ENCODE measurements at places on chromosomes 6 and 20.
A peak's percentile ranks its signal among the peaks of the same experiment; 100 is the strongest.

DNA sequence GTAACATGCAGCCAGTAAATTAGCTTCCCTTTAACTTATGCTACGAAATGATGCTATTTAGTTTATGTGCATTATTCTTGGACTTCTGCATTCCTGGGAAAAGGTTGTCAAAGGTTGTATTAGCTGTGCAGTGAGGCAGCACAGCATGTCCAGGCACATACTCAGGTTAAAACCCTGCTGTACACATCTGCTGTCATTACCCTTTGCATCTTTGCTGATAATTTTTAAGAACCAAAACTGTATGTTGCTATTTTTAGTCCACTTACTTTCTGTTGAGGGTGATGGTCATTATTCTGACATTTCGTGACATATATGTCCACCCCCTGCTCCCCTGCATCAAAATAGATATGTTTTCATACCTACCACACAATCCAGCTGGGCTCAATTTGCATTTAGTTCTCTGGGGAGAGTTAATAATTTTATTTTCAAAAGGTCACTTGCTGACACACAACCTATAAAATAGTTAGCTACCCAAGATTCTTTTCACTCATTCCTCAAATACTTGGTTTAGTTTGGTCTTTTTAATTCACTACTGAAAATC lies 142.5 kb upstream of the SPACA1 start:
- no peak for DNase-seq

DNA sequence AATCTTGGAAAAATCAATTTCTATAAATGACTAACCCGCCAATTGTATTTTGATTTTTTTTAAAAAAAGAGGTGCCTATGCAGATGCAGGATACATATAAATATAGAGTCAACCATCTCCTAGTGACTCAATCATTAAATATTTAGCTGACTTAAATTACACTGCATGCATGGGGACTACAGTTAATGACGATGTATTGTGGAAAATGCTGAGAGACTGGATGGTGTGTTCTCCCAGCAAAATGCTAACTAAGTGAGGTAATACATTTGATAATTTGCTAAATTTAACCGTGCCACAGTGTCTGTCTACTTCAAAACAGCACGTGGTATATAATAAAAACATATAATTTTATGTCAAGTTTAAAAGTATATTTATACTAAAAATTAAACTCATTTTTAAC lies 341.6 kb downstream of the PRKN start:
- no peak for DNase-seq

DNA sequence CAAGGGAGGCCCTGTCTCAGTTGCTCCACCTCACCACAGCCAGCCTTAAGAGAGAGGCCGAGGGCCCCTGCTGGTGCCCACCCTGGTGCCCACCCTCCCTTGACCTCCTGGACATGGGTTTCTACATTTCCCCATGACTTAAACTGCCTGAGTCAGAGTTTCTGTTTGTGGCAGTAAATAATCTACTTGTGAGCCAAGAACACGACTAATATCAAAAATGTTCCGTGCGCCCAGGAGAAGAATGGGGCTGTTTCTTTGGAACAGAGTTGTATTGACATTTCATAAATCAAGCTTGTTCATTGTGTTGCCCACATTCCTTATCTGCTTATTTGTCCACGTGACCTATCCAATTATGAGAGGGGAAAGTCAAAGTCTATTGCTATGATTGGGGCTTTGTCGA lies 143.5 kb downstream of the ANKRD60 start:
- DNase-seq = no peak

GRCh38 chr6:35044145-35044745 lies 96.9 kb downstream of the TCP11 start:
- peak; percentile 59 for DNase-seq

DNA sequence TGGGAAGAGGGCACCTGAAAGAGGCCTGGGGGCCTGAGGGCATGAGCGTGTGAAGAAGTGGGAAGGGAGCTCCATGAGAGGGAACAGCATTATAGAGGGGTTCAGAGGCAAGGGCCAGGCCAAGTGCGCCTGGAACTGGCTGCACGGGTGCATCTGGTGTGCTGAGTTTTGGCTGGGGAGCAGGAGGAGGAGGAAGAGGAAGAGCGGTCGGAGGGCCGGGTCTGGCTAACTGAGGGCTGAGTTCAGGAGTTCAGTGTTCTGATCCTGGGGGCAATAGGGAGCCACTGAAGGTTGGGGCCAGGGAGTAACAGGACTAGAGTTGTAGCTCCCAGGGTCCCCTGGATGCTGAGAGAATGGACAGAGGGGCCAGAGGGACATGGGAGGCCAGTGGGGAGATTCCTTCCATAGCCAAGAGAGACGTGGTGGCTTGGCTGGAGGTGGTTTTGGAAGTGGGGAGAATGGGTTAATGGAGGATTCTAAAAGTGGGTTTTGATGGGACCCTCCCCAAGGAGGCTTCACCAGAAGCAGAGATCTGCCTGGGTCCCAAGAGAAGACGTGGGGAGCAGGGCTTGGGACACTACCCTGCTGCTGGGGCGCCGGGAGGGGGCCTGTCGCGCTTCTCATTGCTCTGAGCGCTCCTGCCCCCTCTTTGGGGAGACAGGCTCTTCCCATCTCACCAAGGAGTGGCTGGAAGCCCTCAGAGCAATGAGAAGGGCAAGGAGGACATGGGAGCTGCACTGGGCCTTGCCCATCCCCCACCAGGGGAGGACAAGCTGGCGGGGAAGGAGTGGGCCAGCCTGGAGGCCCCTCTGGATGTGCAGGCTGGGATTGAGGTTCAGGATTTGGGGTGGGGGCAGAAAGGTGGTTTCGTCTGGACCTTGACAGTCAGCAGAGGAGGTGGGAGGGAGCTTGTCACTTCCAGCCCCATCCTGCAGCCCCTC lies 28.7 kb downstream of the ZBP1 start:
- DNase-seq = no peak

DNA sequence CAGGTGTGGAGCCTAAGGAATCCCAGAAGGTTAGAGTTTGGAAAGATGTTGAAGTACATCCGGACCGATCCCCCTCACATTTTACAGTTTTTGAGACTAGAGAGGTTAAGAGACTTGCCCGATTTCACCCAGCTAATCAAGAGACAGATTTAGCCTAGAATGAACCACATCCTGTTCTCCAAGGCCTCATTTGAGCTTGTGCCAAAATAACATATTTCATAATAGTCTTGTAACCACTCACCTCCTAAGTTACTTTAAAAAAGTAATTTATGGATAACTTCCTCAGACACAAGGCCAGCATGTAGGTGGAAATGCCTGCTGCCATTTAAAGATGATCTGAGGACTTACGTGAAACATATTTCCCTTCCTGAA lies 39.8 kb upstream of the ARHGAP18 start:
- DNase-seq = no peak

DNA sequence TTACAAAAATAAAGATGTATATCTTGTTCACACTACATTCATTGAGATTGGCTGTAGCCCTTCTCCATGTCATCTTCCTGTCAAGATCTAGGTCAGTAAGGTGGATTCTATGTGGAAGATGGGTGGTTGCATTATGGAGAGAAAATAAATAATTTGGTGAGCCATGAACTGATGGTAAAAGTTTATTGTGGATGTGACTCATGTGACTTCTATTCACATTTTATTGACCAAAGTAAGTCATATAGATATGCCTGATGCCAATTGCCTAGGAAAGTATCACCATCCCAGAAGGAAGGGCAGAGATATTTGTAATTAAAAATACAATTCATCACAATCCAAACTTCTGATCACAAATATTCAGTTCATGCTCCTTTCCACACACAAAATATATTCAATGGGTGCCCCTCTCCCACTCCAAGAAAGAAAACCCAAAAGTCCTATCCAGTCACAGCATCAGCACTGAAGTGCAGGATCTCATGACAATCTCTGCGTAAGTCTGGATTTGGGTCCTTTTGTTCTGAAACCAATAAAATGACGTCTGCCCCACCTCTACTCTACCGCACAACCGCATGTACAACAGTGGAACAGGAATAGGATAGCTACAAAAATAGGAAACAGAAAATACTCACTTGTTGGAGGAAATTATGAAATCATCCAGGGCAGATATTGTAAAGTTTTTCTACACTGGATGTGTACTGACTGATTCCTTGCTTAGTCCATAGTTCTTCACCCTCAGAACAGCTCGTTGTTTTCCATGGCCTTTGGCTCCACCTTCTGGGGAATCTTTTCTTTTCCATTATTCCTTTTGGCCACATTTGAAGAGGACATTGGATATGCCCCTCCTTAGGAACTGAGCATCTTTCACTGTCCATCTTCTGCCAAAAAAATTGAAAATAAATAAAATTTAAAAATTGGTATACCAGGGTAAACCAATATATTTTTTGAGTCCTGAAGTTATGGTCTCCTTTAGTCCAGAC lies 16.1 kb upstream of the SLC17A3 start:
- peak; percentile 48 for DNase-seq

DNA sequence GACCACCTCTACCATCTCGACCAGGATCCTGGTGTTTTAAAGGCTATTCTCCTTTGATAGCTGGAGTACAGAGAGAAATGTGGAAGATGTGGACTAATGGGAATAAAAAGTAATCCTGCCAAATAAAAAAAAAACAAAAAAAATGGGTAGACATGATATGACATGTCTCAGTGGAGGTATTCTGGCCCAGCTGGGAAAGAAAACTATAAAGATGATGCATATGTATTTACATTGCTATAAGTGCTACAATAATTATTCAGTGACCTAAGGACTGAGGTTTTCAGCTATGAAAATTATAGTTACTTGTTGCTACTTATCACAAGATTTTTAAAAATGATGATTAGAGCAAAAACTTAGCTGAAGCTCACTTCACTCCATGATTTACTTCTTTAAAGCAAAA lies 101.1 kb downstream of the SIM1 start:
- no peak for DNase-seq

- no peak for DNase-seq
These were observed 38.3 kb downstream of the PDRG1 start for GRCh38 chr20:31913431-31914157.

DNA sequence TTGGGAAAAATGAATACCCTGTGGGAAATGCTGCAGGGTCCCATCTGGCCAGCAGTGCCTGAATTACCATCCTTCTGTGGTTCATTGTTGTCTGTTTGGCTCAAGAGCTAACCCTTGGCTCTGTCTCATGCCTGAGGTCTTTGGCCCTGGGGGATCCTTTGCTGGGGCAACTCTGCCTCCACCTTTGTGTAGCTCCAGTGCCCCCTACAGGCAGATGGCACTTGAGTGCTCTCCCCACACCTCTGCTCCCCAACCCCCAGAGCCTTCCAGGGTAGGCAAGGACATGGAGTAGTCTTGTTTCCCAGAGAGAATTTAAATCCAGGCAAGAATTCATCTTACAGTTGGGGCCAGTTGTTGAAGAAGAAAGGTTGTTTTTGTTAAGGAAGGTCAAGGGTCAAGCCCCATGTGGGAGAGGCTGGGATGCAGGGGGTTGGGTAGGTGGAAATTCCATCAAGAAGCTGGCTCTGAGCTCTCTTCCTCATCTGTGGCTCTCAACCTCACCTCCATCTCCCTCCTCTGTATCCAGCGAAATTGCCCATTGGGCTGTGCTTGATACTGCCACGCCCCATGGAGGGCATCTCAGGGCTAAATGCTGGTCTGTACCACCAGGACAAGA lies 44.2 kb downstream of the ZNF831 start:
- DNase-seq = no peak

DNA sequence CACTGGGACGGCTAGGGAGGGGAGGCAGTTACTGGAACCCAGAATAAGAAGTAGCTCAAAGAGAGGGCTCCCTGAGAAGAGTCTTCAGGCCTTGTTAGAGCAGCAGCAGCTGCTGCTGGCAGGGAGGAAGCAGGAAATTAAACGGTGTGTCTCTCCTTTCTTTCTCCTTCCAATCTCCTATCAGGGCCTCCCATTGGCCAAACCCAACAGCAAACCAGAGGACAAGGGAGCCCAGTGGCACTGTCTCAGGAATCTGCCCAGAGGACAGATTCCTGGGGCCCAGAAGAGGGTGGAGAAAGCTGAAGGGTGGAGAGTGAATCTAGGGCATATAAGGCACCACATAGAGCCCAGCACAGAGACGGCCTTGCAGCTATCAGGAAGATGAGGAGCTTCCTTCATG lies 10.2 kb downstream of the BTN3A1 start:
- no peak for DNase-seq

GRCh38 chr6:148407372-148407771 lies 64.7 kb downstream of the SASH1 start:
- no peak for DNase-seq

GRCh38 chr20:4483961-4484360 lies 237.7 kb upstream of the PRND start:
- DNase-seq = no peak

GRCh38 chr20:21707999-21708737 lies 2.7 kb downstream of the PAX1 start:
- no peak for DNase-seq

GRCh38 chr6:4271761-4272470 lies 136.5 kb upstream of the ECI2 start:
- no peak for DNase-seq

DNA sequence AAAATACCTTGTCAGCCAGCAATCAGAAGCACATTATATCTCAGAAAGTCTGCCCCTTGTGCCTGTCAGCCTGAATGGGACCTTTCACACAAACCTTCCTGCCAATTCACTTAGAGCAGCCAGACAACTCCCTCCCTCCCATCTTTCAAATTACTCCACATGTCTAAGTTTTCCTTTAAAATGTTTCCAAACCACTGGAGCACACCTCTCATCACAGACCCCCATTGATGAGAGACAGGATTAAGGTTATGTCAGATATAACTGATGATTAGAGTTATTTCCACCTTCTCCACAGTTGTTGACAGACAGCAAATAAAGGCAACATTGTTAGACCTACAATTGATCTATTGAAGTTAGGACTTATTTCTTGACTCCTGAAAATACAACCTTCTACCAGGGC lies 408.4 kb downstream of the PLCB1 start:
- DNase-seq = no peak

GRCh38 chr20:5511930-5512329 lies 195.2 kb upstream of the PROKR2 start:
- DNase-seq = no peak

GRCh38 chr6:169866668-169867521 lies 115.5 kb downstream of the ERMARD start:
- no peak for DNase-seq

DNA sequence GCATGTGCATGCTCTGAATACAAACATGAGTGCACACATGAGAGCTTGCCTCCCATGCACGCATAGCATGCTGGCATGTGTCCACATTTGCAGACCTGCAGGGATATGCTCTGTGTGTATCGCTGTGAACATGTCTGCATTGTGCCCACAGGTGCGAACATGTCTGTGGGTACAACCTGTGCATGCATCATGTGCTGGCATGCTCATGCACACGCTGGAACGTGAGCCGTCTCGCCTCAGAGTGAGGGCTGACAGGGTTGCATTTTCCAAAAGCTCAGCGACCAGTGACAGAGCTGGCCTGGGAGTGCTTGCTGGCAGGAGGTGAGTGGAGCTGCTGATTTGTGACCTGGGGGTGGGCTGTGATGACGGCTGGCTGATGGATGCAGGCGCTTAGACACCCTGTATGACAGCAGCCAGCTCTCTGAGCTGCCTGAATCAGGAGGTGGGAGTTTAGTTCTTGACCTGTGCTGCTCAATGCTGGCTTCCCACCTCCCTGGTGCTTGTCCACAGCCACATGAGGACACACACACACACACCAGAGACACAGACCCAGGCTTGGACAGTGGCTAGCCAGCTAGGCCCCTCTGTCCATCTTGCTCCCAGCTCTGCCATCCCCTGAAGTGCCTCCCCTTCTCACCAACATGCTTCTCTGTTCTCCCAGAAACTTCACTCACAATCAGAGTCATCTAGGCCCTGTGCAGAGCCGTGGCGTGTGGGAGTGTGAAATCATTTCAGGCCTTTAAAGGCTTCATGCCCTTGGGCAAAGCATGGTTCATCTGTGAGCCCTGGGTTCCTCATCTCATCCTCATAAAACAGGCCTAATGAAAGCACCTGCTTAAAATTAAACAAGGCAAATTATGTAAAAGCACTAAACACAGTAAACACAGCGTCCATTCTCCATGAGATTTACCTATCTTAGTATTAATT lies 51.4 kb downstream of the CD40 start:
- DNase-seq = no peak

Data from NCI-H1092 treated with DMSO at 0.1 percent for 48 hours (cell line).